ENCODE measurements at places on chromosomes 3 and 15. TPM values are rescaled to one million over a fixed set of nuclear protein-coding genes. Genes with fewer than 3 reads are reported as not detected.
A peak's percentile ranks its signal among the peaks of the same experiment; 100 is the strongest.

Gene GRM2
- total RNA-seq, result 0.58 TPM

Gene FAM43A
- 13.9 TPM for total RNA-seq

Gene MYRIP
- total RNA-seq, result 0.53 TPM

Gene AADACL2
- total RNA-seq, result 11.7 TPM

Gene ADAMTS7
- total RNA-seq, result 51.9 TPM

Gene NR2E3
- 0.38 TPM for total RNA-seq

Gene CKMT1B
- 73.2 TPM for total RNA-seq

Gene CYP19A1
- 0.95 TPM for total RNA-seq

DNA sequence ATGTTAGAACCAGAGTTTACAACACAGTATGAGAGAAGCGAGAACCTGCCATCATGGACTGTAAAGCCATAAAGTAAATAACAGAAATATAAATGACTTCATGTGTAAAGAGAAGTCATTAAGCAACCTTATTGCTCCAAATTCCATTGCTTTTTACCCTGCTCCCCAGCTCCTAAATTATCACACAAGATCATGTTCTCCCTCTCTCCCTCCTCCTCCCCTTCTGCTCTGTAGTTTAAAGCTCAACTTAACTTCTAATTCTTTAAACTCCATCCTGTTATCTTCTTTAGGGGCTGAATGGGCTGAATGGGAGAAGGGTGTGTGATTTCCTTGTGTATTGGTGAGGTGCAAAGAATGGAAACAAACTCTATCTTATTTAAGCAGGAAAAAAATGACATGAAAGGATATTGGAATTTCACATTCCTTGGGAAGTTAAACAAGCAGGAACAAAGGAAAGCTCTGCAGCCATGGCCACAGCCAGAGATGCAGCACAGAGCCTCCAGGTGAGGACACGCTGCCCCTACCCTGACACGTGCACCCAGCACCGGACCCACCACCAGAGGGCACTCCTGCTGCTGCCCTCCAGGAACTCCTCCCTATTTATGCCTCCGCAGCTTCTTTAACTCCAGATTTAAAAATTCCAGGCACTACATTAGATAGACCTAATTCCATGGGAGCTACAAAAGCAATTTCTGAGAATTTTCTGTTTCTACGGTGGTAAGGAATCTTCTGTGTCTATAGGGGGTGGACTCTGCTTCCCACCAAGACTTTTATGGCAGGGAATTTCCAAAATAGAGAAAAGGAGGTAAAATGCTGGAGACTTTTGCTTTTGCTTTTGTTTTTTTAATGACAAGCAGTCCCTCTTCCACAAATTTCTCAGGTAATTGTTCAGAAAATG is 76.9 kb upstream of the ABI3BP start:
- H3K4me3 ChIP-seq, result no peak overlapping the region
- H3K27ac ChIP-seq, result peak overlapping the region; percentile 19
- H3K27me3 ChIP-seq, result no peaks in the 10 kb centered on the region
- no peak for DNase-seq
- peaks cover 4% of the 10 kb centered on the region for H3K4me1 ChIP-seq

DNA sequence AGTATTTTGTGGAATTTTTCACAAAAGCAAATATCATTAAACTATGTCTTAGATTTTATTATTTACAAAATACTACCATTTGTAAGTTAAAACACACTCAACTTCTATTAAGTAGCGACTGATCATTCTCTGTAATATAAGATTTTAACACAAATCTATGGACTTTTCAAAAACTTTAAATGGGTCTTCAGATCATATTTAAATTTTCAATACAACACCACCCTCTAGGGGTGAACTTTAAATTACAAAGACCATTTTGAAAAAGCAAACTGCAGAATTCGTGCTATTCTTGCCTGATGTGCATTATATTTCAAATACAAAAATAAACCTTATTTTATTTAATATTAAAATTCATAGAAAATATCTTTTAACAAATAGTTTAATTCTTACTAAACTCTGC is 8.2 kb upstream of the VGLL4 start:
- no peaks in the 10 kb centered on the region for H3K27me3 ChIP-seq
- no peak overlapping the region for H3K27ac ChIP-seq
- no peak overlapping the region for H3K4me3 ChIP-seq
- peaks cover 6% of the 10 kb centered on the region for H3K4me1 ChIP-seq
- no peaks in the 10 kb centered on the region for H3K36me3 ChIP-seq

- no peaks in the 10 kb centered on the region for H3K36me3 ChIP-seq
- no peak overlapping the region for H3K27ac ChIP-seq
- no peak for DNase-seq
These were observed 290.7 kb downstream of the GBE1 start for GRCh38 chr3:81470524-81471278.

- no peak overlapping the region for H3K4me3 ChIP-seq
- H3K27me3 ChIP-seq, result peaks cover 5% of the 10 kb centered on the region
- H3K27ac ChIP-seq, result no peak overlapping the region
- DNase-seq, result no peak
- peaks cover 7% of the 10 kb centered on the region for H3K36me3 ChIP-seq
- H3K4me1 ChIP-seq, result peaks cover 8% of the 10 kb centered on the region
These were observed 9.7 kb upstream of the EIF1B start for GRCh38 chr3:40299721-40300335.

- no peak overlapping the region for H3K27ac ChIP-seq
- no peak overlapping the region for H3K4me3 ChIP-seq
- H3K36me3 ChIP-seq, result no peaks in the 10 kb centered on the region
- H3K27me3 ChIP-seq, result peaks cover 13% of the 10 kb centered on the region
- no peaks in the 10 kb centered on the region for H3K4me1 ChIP-seq
These were observed 12.8 kb downstream of the GABRA5 start for GRCh38 chr15:26879706-26880105.

DNA sequence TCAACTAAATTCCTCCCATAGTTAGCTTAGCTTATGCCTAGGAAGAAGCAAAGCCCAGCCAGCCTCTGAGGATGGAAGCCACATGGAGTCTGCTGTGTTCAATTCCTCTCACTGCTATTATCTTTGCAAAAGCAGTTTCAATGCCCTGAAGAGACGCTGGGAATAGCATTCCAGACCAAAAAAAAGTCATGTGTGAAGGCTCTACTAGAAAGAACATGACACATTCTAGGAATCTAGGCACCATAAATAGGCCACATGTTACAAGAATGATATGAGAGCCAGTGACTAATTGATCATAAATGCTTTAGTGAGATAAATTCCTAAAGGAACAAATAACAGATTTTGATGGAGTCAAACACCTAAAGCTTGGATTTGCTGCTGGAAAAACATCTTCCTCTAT is 800.8 kb downstream of the TUSC7 start:
- no peak for DNase-seq
- H3K36me3 ChIP-seq, result peaks cover 3% of the 10 kb centered on the region
- H3K4me3 ChIP-seq, result no peak overlapping the region
- no peaks in the 10 kb centered on the region for H3K27me3 ChIP-seq

DNA sequence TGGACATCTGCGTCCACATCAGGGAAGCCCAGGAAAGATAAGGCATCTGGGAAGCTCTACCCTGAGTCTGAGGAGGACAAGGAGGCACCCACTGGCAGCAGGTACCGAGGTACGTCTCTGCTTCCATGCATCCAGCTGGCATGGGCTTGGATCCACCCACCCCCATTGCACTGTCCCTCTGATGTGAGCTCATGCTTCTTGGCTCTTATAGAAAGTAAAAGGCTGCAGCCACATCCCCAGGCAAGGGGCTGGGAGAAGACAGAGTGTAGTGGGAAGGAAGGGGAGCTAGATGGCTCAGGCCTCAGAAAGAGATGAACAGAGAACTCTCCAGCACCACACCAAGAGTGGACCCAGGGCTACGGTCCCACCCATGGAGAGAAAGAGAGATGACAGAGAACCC is 18.2 kb downstream of the PTH1R start:
- peaks cover 13% of the 10 kb centered on the region for H3K27me3 ChIP-seq
- H3K27ac ChIP-seq, result peak overlapping the region; percentile 42
- no peak overlapping the region for H3K4me3 ChIP-seq
- H3K36me3 ChIP-seq, result peaks cover 3% of the 10 kb centered on the region
- DNase-seq, result no peak
- peaks cover 26% of the 10 kb centered on the region for H3K4me1 ChIP-seq

- peak overlapping the region; percentile 17 for H3K4me3 ChIP-seq
- peak overlapping the region; percentile 3 for H3K27ac ChIP-seq
- H3K36me3 ChIP-seq, result no peaks in the 10 kb centered on the region
- DNase-seq, result no peak
- peaks cover 9% of the 10 kb centered on the region for H3K4me1 ChIP-seq
These were observed 906.0 kb upstream of the ALCAM start for GRCh38 chr3:104460477-104461406.

DNA sequence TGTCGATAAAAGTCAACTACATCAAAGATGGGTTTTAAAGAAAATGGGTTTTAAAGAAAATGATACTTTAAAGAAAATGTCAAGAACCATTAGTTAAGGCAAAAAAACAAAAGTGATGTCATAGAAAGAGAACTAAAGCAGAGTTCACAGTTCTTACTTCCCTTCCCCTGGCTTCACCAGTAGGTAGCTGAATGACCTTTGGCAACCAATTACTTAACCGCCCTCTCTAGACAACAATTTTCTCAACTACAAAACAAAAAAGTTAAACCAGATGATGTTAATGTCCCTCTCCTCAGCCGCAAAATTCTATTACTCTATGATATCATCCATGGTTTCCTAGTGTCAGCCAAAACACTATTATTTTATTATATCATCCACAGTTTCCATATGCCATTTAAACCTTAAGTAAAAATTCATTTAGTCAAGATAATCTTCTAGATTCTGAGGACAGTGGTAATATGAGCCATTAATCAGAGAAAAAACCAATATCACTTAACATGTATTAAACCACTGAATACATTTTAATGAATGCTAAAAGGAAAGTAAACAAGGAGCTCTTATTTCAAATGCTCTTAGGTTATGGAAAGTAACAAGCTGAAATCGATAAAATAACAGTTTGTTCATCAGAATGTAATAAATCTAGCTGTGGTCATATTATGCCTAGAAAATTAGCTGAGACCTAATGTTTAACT is 13.1 kb downstream of the RYK start:
- DNase-seq, result no peak
- H3K4me3 ChIP-seq, result no peak overlapping the region
- H3K4me1 ChIP-seq, result peaks cover 34% of the 10 kb centered on the region
- H3K27ac ChIP-seq, result peak overlapping the region; percentile 10
- H3K36me3 ChIP-seq, result no peaks in the 10 kb centered on the region

- H3K36me3 ChIP-seq, result no peaks in the 10 kb centered on the region
- DNase-seq, result no peak
- no peak overlapping the region for H3K27ac ChIP-seq
- peaks cover 52% of the 10 kb centered on the region for H3K27me3 ChIP-seq
- H3K4me1 ChIP-seq, result no peaks in the 10 kb centered on the region
These were observed 28.7 kb upstream of the GATA2 start for GRCh38 chr3:128521715-128522114.

DNA sequence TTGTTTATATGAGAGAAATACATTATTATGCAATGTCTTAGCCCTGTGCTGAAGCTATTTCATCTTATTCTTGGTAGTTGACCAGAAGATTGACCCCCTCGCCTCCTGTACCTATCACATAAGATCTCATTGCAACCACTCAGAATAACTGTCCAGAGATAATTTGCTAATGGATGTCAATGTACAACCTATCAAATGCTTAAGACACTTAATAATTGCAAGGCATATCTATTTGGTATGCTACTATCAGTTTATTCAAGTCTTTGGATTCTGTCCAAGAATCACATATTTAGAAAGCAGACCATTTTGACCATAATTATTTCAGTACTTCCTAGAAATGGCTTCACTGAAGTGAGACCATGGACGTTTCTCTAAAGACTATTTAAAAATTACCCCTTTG is 241.6 kb downstream of the GAP43 start:
- peaks cover 19% of the 10 kb centered on the region for H3K27me3 ChIP-seq
- no peak for DNase-seq
- peaks cover 41% of the 10 kb centered on the region for H3K4me1 ChIP-seq

- H3K4me1 ChIP-seq, result no peaks in the 10 kb centered on the region
- peaks cover 3% of the 10 kb centered on the region for H3K27me3 ChIP-seq
- H3K27ac ChIP-seq, result no peak overlapping the region
- no peak overlapping the region for H3K4me3 ChIP-seq
These were observed 66.1 kb upstream of the RORA start for GRCh38 chr15:61295239-61295638.

- peaks cover 6% of the 10 kb centered on the region for H3K36me3 ChIP-seq
- H3K4me1 ChIP-seq, result peaks cover 4% of the 10 kb centered on the region
- no peak overlapping the region for H3K4me3 ChIP-seq
- no peak for DNase-seq
These were observed 26.4 kb upstream of the ACP3 start for GRCh38 chr3:132290833-132291232.

- H3K4me3 ChIP-seq, result no peak overlapping the region
- no peaks in the 10 kb centered on the region for H3K27me3 ChIP-seq
- no peaks in the 10 kb centered on the region for H3K36me3 ChIP-seq
- H3K4me1 ChIP-seq, result peaks cover 6% of the 10 kb centered on the region
- DNase-seq, result no peak
These were observed 110.2 kb upstream of the ARHGEF26 start for GRCh38 chr3:154011036-154011435.

DNA sequence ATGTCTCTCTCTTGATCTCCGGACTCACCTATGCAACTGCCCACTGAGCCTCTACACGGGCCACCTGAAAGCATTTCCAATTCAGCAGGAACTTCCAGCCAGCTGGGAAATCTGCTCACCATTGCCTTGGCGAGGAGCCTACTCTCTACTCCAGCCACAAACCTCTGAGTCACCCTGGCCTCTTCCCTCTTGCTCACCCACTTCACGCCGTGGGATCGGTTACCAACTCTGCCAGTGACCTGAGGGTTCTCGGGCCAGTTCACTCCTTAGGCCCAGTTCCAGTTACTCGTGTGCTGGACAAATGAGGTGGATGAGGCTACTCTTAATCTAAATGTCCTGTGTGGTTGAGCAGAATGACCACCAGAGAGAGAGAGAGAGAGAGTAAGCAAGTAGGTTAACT is 70.1 kb downstream of the CEMIP start:
- no peak overlapping the region for H3K4me3 ChIP-seq
- no peak for DNase-seq
- H3K27ac ChIP-seq, result no peak overlapping the region
- H3K36me3 ChIP-seq, result peaks cover 5% of the 10 kb centered on the region

GRCh38 chr3:89306540-89306939 is 199.1 kb downstream of the EPHA3 start:
- no peaks in the 10 kb centered on the region for H3K36me3 ChIP-seq
- no peak overlapping the region for H3K4me3 ChIP-seq
- DNase-seq, result no peak
- H3K27ac ChIP-seq, result no peak overlapping the region
- H3K27me3 ChIP-seq, result no peaks in the 10 kb centered on the region
